DMS 273 treated with DMSO at 0.1 percent for 48 hours (cell line): ENCODE measurements at places on chromosomes 5 and 9.

- DNase-seq, result no peak
Measured at GRCh38 chr5:167412556-167412955, 878.9 kb upstream of the WWC1 start.

GRCh38 chr9:93319992-93320500, 131.4 kb upstream of the FAM120A start:
- DNase-seq, result no peak

DNA sequence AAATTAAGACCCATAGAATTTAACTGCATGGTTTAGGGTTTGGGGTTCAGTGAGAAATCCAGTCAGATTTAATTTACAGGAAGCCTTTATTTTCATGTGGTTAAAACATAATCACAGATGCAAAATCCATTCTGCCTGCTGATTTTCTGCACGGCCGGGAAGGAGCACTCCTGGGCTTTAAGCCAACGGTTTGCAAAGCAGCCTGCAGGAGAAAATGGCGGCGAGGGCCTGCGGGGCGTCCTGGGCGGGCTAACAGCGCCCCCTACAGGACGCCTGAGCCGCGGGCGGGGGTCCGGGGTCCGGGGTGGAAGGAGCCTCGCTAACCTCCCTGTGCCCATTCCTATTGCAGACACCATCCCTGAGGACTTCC, 47.6 kb downstream of the THBS4 start:
- DNase-seq, result peak; percentile 62

- no peak for DNase-seq
Measured at GRCh38 chr5:147398860-147399259, 111.0 kb downstream of the DPYSL3 start.

DNA sequence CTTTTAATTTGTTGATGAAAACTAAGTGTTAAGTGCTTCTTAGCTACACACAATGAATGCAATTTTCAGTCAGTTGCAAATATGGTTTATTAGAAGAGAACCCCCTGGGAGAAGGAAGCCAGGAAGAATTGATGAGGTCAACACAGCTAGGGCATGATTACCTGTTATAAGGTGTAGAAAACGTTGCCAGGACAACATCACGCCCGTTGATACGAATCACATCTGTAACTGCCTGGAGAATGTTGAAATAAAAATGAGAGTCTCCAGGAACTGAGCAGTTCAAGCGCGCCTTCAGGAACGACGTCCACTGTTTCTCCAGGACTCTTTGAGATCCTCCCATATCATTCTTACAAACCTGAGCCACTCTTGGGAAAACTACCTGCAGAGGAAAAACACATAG, 88.0 kb downstream of the SEMA6A start:
- DNase-seq, result no peak

GRCh38 chr9:75184471-75184870, 96.2 kb downstream of the OSTF1 start:
- DNase-seq, result no peak

DNA sequence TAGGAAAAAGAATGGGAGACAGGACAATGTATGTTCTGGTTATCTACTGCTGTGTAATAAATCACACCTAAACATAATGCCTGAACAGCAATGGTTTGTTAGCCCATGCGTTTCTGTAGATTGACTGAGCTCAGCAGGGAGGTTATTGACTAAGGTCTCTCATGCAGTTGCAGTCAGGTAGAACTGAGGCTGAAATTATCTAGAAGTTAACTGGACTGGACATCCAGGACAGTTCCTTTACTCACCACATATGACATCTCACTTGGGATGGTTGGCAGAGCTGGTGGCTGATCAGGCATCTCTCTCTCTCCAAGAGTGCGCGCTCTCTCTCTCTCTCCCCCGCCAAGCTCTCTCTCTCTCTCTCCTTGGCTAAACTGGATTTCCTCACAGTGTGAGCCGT, 8.9 kb upstream of the FOXB2 start:
- no peak for DNase-seq

DNA sequence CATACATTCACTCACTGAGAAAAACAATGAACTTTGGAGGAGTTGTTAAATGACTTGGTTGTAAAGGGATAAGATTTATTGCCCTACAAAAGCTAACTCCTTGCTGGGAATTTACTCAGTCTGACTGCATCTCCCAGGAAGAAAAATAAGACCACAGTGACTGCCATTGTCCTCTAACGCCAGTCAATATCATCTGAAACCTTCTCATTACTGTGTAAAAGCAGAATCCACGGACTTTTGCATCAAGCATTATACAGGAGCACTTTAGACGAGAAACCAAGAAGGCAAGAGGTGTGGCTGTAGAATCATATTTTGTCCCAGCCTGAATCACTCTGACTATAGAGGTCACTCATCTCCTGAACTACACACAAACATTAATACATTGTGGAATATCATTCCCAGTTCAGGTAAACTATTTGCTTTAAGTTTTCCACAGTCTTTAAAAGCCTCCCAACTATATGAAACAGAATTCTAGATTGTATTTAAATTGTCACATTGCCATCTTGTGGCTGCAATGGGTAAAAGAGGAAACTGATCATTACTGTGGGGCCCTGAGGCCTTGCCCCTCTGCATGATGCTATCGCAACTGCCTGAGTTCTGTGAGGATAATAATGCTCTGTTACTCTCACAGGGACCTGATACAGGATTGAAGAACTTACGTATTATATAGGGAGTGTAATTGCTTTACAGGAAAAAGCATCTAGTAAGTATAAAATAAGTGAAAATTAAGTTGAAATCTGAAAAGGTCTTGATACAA, 142.9 kb downstream of the SLCO4C1 start:
- no peak for DNase-seq

GRCh38 chr9:91770229-91770628, 179.8 kb downstream of the ROR2 start:
- DNase-seq, result no peak

- peak; percentile 75 for DNase-seq
Measured at GRCh38 chr9:91036826-91037510, 235.3 kb downstream of the SYK start.

DNA sequence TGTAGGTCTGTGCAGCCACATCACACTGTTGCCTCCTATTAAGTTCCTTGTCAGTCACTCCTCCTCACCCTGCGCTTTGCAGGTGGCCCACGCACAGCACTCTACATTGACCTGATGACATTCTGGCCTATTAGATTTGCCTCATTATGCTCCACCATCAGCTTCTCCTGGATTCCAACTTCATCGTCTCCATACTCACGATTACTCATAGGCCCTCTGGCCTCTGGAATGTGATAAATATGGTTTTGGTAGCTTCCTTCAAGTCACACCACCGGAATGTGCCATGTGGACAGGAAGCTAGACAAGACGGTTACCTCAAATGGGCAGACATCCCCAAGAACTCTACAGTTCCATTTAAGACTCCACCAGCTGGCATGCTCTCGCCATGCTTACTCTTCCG, 158.0 kb upstream of the LHFPL2 start:
- DNase-seq, result no peak

GRCh38 chr9:89312222-89312571, 1.2 kb downstream of the CKS2 start:
- DNase-seq, result no peak

GRCh38 chr5:173642895-173643481, 26.5 kb upstream of the BOD1 start:
- no peak for DNase-seq

DNA sequence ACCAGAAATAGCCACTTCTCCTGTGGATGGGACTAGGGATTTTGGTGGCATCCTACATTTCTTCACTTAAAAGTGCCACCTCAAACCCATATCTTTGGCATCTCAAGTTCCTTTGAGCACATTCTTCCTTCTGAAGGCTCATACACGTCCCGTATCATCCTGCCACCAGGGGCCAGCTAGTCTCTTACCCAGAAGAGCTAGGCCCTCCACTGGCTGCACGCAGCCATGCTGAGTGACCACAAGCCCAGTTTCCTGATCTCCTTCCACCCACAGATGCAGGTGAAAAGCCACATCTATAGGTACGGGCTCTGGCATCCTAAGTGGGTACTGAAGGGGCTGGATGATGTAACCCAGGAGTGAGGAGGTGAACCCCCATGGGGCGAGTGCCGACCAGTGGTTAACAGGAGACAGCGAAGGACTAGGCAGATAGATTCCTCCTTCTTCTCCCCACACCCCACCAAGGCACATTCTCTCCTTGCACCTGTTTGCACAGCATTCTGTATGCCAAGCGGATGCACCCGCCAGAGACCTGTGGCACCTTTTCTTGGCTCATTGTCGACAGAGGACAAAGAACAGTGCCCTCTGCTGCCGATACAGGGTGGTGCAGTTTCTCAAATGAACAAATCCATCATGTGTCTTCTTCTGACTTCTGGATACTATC, 14.4 kb upstream of the SCGB3A1 start:
- no peak for DNase-seq

GRCh38 chr5:125538469-125538868, 792.0 kb upstream of the ZNF608 start:
- no peak for DNase-seq

DNA sequence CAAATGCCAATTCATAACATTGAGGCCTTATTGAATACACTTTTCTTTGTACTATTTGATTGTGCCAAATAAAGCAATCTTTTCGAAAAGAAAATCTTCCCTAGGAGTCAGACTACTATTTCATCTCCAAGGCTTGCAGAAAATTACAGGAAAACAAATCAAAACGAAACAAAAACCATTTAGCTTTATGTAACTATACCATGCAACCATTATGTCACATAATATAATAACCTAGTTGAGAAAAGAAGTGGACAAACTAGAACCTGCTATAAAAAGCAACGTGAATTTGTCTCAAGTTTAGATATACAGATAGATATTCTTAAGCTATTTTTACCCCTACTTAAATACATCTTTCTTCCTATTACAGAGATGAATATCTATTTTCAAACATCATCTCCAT, 18.0 kb downstream of the HTR4 start:
- DNase-seq, result no peak

DNA sequence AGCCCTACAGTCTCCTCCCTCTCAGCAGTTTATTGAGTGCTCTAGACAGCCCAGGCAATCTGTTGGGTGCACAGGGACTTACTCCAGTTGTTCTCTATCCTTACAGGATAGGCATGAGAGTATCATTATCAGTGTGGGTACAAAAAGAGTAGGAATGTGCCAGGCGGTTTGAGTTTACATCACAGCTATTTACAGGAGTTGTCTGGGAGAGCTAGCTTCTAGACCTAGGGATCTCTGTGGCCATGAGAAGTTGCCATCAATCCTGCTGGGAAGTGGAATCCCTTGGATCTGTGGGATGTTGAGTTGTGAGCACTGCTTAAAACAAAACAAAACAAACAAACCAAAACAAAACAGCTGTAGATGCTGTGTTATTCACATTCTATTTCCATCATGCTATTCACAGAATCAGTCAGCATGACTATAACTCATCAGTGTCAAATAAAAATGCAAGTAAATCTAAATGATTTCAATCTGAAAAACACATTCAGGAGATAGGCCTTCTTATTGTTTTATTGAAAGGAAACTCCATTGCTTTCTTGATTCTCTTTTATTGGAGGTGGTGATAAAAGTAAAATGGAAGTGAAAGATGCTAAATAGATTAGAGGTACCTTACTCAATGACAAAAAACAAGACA, 552.4 kb upstream of the ZNF608 start:
- DNase-seq, result no peak

- DNase-seq, result no peak
Measured at GRCh38 chr5:179986328-179986727, 78.6 kb upstream of the TBC1D9B start.

DNA sequence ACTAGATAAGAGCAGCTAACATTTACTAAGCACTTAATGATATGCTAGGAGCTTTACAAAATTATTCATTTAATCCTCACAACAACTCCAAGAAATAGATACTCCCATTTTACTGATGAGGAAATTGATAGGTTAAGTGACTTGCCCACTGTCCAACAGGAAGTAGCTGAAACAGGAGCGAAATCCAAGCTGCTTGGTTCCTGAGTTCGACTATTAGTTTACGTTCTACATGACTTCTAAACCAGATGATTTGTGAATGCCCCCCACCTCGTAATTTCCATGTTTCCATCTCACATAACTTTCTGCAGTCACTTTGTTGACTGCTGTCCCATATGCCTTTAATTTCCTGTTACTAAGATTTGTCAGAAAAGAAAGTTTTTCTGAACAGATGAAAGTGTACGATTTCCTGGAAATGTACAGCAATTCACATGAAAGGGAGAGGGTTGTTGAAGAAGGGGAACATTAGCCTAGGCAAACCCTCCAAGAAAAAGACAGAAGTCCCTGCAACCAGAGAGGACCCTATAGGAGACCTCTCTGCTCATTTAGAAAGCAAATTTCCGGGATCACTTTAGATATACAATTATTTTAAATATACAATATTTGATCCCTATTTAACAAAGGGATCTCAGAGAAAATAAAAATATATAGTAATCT, 279.1 kb upstream of the EFNA5 start:
- DNase-seq, result no peak

DNA sequence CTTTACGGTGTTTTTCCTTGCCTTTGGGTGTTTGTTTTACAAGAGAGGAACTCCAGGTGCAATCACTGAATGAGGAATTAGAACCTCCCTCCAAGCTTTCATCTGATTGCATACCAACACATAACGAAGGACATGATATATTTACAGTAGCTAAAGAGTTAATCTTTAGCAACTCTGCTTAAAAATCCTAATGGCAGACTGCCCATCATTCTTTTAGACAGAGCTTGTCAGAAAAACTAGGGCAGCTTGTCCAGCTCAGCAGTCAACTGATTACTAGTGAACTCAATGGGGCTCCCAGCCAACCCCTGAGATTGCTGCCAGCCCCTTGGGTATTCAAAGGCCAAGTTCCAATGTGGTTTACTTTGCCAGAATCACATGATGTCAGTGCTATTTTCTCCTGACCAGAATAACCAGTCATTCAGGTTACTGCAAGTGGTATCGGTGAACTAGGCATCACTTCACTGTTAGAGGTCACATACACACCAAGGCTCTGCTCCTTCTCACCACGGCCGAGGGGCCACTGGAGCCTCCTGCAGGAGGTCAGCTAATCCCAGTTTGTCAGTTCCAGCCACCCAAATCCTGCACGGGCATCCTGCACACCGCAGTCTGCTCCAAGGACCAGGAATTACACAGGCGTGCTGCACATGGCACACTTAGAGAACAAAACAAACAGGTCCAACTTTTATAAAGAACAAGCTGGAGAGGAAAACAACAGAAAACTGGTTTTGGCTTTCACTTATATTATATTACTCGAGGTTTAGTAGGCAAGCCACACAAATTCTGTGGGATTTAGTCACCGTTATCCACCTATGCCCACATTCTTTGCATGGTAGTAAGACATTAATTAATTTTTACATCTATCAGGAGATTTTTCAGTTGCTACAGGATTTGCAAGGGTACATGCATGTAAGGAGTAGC, 62.5 kb downstream of the NFIB start:
- peak; percentile 79 for DNase-seq

DNA sequence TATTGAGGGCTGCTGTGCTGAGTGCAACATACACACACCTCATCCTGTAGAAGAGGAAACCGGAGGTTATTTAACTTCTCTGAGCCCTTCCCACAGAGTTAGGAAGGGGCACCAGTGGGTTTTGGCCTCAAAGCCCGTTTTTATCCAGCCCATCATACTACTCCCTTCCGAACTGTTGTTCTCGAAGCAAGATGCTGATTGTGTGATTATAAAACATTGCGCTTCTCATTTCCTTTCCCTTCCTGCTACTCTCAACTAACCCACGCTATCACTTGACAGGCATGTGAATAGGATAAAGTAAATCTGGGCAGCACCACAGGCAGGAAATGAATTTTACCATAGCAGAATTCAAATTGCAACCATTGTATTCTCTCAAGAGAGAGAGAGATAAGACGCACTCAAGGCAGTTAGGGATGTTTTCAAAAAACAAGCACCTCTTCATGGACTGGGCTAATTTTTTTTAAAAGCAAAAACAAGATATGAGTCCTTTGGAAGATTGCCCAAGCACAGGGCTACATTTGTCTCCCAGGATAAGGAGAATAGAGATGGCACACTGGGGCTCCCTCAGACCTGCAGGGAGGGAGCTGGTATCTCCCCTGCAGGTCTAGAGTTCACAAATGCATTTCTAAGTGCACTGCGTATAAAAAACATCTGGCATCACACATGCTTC, 52.6 kb downstream of the GNA14 start:
- no peak for DNase-seq
